ENCODE measurements at places on chromosomes 11 and 22.

DNA sequence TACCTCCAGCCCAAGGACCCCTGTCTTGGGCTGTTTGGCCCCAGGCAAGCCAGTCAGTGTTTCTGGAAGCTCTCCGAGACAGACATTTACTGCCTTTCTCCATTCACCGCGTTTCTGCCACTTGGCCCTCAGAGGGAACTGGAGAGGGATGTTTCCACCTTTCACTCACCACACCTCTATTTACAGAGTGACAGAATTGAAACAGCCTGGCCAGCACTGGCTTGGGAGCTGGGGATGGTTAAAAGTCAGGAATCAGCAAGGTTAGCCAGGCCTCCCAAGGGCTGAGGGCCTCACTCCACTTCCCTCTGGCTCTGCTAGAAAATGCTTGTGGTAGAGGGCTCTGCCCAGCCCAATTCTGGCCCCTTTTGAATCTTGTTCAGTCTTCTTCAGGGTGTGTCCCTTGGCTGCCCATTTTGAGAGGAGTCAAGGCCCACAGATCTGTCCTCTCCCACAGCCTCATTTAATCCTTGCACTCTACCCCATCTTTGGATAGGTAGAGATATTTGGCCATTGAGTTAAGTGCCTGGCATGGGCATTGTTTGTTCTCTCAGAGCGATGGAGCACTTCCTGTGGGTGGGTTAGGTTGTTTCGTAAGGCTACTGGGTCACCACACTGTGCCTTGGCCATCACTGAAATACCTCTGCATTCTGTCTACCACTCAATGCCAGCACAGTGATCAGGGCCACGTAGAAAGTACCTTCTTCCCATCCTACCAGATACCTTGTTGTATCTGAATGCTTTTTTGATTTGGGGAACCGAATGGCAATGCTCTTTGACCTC lies 119.2 kb downstream of the MICAL2 start:
- no peak for DNase-seq

GRCh38 chr11:3880724-3881123 lies 25.3 kb downstream of the STIM1 start:
- no peak for DNase-seq

DNA sequence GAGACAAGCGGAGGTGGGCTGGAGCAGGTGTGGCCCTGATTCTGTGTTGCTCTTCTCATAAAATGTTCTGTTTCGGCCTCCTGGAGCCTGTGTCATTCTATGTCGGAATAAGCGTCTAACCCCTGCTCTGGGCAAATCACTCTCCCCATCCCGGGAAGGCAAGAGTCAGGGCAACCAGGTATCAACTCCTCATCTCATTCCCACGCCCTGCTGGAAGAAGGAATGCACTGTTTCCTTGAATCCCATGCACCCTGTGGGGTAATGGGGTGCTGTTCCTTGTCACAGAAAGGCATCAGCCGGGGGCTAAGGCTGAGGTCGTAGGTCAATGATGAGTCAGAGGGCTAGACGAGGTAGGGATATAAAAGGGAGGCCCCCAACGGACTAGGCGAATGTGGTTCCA lies 2.6 kb downstream of the FAM180B start:
- DNase-seq = no peak

DNA sequence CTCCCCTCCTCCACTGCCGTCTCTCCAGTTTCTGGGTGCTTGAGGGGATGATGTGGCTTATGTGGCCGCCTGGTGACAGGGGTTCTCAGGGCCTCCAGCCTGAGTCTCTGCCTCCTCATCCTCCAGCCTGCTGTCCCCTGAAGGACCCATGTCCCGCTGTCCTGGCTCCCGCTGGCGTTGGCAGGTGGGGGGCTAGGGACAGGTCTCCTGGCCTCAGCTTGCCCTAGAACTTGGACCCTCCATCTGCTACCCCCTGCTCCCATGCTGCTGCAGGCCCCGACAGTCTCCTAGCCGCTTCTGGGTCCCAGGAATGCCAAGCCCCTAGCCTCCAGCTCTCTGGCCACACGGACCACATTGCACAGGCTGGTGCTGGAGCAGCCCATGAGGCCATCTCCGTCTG lies 13.9 kb upstream of the CELSR1 start:
- DNase-seq = no peak

Measured in stimulated activated CD4-positive, alpha-beta T cell treated with anti-CD3 and anti-CD28 coated beads, Interleukin-1b, Interleukin-23, amount 100 ng/mL, for 1 hour (primary cell).